ENCODE measurements at places on chromosomes 12 and 14.
A peak's percentile ranks its signal among the peaks of the same experiment; 100 is the strongest.

DNA sequence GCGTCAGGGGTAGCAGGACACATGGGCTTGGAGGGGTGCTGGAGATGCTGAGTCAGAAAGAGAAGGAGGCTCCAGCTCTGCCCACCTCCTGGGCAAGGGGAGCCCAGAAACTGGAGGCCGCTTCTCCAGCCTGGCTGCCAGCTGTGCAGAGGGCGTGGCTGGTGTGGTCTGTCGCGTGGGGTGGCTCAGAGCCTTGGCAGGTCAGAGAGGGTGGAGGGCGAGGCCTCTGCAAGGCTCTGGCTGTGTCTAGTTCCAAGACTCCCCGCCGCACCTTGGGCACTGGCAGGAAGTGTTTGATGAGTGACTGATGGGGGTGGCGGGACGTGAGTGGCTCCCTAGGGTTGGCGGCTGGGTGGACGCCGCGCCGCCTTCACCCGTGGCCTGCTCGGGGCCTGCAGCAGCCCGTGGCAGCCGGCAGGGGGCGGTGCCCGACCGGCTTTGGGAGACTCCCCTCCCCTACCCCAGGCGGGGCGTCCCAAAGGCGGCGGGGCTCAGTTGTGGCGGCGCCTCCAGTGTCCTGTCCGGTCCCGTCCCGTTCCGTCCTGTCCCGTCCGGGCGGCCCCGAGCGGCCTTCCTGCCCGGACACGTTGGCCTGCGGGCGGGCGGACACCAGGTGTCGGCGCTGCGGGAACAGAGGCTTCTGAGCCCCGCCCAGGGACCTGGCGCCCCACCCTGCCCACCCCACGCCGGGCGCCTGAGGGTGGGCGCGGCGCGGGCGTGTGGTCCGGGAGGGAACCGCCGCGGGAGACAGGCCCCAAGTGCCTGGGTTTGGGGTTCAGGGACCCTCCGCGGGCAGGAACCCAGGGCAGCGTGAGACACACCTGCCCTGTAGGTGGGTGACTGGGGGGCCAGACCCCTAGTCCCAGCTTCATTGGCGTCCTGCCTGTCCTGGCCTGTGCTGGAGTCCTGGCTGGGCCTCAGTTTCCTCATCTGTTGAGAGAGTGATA is 39.7 kb downstream of the KRT80 start:
- DNase-seq = peak; percentile 64

DNA sequence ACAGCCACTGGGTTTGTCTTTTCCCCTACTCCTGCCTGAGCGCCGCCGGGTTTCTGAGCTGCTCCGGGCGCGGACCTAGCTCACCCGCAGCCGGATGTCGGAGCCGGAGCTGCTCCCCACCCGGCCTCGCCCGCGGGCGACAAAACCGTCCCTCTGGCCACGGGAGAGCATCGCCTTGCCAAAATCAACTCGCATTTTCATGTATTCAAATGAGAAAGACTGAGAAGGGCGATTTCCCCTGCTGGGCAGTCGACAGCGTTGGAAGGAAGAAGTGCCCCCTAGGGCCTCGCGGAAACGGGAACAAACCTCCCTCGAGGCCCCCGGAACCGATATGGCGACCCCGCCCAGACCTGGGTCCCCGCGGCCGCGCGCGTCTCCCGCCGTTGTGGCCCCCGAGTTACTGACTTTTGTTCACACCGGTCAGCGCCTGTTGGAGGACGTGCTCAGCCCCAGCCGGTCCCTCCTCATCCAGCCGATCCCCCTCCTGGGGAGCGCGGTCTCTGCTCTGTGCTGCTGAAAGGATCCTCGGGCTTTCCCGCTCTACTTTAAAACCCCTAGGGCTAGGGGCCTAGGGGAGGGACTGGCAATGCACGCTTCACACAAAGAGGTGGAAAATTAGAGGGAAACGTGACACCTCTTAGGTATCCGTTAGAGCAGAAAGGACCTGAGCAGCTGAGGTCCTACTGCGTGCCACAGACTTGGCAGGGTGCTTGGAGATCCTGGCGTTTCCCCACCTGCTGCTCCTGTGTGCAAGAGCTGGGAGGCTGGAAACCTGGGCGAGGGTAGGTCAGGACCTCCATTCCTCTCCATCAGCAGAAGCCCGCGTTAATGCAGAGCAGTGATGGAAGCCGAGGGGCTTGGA is 4.3 kb downstream of the TTC6 start:
- DNase-seq = no peak

DNA sequence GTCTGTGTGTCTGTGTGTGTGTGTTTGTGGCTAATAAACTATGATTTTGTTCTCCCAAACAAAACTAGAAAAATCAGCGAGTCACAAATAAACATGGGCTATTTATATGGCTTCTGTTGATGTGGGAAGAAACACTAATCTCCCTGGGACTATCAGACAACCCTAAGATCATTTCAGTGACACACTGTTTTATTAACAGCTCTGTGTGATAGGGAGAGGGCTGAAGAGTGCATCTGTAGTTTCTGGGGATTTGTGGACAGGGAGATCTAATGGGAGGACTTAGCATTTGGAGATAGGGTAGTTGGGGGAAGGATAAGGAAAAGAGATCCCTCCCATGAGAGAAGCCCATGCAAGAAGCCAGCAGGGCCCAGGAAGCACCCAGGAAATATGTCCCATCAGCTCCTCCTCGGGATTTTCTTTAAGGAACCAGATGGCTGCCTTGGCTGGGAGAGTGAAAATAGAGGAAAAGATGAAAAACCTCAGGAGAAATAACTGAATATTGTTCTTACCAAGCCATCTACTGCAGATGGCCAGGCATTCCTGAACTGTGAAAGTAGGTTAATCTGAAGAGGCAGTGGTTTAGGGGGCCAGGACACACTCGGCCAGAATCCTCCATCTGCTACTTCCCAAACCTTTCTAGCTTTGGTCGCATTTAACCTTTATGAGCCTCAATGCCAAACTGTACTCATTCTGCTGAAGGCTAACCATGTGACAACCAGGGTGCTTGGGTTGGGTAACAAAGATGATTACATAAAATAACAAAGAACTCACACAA is 253.4 kb downstream of the BTG1 start:
- DNase-seq = no peak

GRCh38 chr14:93788543-93789227 is 400 bp upstream of the PRIMA1 start:
- no peak for DNase-seq

GRCh38 chr14:24052656-24053547 is 1.1 kb downstream of the CARMIL3 start:
- DNase-seq = peak; percentile 73

DNA sequence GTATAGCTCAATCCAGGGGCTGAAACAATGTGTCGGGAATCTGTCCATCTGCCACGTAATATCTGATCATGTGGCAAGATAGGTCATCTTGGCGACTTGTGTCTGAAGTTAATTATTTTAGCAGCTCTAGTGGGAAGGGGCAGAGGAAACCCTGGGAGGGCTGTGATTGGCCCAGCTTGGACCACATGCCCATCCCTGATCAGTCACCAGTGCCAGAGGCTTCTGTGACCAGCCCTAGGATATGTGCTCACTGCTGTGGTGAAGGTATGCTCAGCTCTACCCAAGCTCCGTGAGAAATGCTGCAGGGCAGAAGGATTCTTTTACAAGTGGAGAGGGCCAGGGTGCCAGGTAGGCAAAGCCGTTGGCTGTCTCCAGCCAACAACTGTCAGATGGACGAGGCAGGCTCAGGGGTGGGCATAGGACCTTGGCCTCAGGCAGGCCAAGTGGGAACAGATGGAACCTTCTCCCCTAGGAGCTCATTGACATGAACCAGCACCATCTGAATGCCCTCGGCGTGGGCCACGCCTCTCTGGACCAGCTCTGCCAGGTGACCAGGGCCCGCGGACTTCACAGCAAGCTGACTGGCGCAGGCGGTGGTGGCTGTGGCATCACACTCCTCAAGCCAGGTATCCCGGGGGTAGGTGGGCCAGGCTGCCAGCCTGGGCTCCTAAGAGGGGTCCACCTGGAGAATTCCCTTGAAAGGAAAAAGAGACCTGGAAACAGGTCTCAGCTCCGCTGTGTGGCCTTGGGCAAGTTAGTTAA is 21.1 kb downstream of the MVK start:
- no peak for DNase-seq

DNA sequence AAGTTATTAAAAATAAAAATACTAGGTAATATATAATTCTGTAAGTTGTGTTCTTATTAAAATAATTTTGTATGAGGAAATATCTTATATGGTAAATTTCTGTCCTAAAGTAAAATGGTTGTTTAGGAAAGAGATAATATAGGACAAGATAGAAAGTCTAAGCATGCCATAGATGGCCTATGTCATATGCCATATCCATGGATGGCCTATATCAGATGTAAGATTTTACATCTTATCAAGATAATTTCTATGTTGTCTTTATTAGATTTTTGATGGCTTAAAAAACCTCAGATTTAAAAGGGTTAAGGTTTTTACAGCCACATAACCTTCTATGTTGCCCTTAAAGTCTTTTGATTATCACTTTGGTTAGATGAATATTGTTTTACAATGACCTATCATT is 52.6 kb downstream of the CATSPERB start:
- no peak for DNase-seq

DNA sequence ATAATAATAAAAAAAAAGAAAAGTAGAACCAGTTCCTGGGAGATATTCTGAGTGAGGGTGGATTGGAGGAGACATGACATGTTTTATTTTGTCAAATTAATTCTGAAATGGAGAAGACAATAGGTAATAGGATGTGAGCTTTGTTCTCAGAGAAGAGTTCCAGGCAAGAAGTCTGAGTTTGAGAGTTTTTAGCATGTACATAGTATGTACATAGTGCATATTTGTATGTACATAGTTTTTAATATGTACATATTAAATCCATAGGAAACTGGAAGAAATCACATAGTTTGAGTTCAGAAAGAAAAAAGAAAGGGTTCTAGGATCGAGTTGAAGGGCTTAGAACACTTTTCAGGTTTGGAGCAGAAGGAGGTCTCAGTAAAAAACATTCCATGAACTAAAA is 47.5 kb downstream of the LRFN5 start:
- DNase-seq = no peak

DNA sequence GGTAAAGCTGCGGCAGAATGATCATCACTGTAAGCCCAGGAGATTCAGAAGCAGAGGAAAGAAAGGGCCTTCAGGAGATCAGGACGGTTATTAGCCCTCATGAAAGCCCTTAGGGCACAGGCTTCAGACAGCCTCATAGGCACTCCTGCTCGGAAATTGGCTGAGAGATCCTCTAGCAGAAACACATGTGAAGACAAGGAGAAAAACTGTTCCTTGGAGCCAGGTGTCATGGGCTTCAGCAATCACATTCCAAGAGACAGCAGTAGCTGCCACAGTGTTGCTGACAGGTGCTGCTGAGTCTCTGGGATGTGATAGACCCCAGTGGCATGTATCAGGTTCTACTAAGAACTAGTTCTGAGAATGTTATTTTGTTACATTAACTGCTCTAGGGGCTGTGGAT is 88.8 kb upstream of the DYRK2 start:
- DNase-seq = no peak

DNA sequence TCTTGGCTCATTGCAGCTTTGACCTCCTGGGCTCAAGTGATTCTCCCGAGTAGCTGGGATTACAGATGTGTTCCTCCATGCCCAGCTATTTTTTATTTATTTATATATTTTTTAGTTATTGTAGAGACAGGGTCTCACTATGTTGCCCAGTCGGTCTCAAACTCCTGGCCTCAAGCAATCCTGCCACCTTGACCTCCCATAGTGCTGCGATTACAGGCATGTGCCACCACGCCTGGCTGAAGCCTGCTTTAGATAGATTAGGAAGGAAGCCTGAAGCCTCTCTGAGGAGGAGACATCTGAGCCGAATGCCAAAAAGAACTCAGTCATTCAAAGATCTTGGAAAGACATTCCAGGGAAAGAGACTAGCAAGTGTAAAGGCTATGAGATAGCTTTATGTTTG is 10.2 kb downstream of the INHBC start:
- DNase-seq = no peak

DNA sequence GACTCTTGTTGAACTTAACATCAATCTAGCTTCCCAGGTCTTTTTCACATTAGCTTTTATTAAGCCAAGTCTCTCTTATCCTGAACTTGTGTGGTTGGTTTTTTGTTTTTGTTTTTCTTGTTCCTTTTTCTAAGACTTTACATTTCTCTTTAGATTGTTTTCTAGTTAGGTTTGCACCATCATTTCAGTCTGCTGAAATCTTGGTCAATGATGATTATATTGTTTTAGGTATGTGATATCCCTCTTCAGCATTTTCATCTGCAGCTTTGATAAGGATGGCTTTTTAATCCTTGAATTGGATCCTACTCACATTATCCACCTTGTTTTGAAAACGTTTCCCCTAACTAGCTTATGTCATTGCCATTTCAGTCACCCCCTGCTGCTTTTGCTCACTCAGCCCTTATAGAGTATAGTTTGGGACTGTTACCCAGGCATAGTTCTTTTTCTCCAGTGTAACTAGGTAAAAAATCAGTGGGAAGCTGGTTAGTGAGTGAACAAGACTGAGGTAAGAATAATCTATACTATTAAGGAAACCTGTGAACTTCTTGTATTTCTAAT is 22.0 kb downstream of the YLPM1 start:
- no peak for DNase-seq

- no peak for DNase-seq
Observed at GRCh38 chr14:102131741-102132140, 8.0 kb upstream of the WDR20 start.

GRCh38 chr14:52354242-52354641 is 40.1 kb downstream of the PTGER2 start:
- DNase-seq = no peak

- DNase-seq = no peak
Observed at GRCh38 chr14:81743605-81744004, 210.0 kb upstream of the SEL1L start.

GRCh38 chr14:73762375-73762822 is 48.2 kb upstream of the PNMA1 start:
- DNase-seq = no peak

DNA sequence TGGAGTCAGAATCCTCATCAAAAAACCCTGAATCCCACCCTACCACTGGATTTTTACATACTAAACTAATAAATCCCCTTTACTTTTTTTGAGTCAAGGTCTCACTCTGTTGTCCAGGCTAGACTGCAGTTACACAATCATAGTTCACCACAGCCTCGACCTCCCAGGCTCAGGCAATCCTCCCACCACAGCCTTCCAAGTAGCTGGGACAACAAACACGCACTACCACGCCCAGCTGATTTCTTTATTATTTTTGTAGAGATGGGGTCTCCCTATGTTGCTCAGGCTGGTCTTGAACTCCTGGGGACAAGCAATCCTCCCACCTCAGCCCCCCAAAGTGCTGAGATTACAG is 24.3 kb downstream of the SPTSSA start:
- DNase-seq = no peak

GRCh38 chr14:20306079-20306423 is 300 bp upstream of the TTC5 start:
- no peak for DNase-seq

DNA sequence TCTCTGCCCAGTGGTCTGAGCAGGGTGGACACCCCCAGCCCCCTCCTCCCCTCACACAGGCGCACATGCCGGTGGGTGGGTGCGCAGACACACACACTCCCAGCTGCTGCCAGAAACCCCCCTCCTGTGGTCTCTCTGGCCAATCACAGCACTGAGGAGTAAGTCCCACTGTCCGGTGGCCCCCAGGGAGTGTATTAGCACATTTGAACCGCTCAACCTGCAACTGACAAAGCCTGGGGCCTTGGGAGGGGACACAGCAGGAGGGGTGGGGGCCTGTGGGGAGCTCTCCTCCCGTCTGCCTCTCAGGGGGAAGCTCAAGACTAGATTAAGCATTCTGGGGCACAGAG is 11.7 kb downstream of the FIGNL2 start:
- no peak for DNase-seq

GRCh38 chr12:1811281-1811947 is 9.0 kb upstream of the LRTM2 start:
- DNase-seq = no peak

Measured in activated naive CD4-positive, alpha-beta T cell treated with anti-CD3 and anti-CD28 coated beads, Interleukin-2, amount 50 U/mL, for 72 hours (primary cell).